ENCODE measurements at places on chromosomes 7 and 10.

- DNase-seq, result no peak
Measured at GRCh38 chr10:124155781-124156435, 62.5 kb upstream of the CHST15 start.

DNA sequence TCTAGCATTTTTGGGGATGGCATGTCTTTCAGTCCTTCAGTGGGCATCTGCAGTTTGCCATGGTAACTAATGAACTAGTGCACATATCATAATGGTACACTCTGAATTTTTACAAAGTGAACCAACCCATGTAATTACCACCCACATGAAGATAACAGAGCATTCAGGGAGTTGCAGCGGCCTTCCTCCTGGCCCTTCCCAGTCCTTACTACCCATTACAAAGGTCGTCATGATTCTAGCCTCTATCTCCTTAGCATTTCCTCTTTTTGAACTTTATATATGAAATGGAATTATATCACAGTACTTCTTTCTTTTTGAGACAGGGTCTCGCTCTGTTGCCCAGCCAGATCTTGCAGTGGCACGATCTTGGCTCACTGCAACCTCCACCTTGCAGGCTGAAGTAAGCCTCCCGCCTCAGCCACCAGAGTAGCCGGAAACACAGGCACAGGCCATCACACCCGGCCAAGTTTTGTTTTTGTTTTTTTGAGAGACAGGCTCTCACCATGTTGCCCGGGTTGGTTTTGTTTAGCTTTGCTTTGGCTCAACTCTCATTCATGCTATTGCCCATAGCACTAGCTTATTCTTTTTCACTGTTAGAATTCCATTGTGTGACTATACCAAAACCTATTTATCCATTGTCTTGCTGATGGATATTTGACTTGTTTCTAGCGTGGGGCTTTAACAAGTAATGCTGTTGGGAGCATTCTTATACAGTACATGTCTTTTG lies 79.2 kb downstream of the APBB1IP start:
- DNase-seq, result no peak

GRCh38 chr10:37948210-37948609 lies 28.2 kb downstream of the ZNF25 start:
- DNase-seq, result no peak

- DNase-seq, result no peak
Measured at GRCh38 chr7:152103066-152103465, 77.6 kb downstream of the GALNT11 start.

DNA sequence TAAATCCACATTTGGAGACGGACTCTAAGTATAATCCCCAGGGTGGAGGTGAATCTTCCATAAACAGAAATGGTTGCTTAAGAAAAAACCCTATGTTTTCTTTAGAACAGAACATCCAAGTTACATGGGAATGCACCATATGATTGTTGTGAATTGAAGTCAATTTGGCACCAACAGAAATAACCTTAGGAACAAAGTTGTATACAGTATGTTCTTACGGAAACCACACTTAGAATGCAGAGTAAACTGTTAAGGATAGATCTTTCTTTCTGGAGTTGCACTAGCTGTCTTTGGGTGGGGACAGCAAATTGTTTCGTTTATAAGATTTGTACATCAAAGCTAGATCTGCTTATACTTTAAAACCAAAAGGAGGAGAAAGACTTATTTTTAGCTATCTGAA lies 316.4 kb downstream of the PTEN start:
- no peak for DNase-seq

DNA sequence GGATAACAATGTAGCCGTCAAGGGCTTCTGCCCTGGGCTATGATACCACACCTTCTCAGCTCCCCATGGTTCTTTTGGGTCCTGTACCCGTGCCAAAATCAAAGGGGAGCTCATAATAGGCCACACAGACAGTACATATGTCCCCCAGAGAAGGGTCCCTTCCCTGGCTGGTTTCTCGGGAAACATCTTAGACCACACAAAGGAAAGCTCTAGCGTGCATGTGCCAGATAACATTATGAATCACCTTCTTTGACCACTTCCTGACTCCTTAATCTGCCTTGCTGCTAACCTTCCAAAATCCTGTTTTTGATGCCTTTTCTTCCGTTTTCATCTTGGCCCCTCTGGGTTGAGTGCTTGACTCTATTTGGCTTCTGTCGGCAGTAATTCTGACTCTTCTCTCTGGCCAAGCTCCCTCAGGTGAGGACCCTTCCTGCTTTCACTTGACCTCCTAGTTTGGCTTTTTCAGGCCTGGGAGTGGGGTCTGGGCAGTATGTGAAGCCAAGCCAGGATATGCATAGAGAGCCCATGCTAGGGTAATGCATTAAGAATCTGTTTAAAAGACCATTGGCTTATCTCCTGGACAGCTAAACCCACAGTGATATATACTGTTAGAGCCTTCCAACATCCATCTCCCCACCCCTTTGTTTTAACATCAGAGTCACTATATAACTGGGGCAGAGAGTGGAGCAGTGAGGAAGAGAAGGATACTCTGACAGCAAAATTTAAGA lies 84.8 kb downstream of the ANLN start:
- DNase-seq, result no peak

DNA sequence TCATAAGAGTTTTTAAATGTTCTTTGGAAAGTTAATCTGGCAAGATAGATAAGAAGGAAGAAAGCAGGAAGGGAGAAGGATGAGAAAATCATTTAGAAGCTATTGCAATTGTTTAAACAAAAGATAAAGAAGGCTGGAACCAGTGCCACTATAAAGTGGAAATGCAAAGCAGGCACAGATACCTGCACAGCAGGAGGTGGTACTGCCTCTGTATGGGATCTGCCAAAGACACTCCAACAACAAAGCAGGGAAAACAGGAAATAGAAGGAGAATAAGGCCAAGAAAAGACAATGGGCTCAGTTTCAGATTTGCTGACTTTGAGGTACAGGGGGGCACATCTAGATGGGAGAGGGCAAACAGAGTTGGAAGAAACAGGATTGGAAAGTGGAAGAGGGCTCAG lies 138.6 kb downstream of the PPP1R17 start:
- DNase-seq, result no peak

GRCh38 chr10:122777515-122778059 lies 68.1 kb downstream of the CUZD1 start:
- DNase-seq, result no peak

GRCh38 chr10:11154333-11154732 lies 136.7 kb downstream of the CELF2 start:
- no peak for DNase-seq

GRCh38 chr10:129761981-129762956 lies 201.8 kb downstream of the EBF3 start:
- no peak for DNase-seq

DNA sequence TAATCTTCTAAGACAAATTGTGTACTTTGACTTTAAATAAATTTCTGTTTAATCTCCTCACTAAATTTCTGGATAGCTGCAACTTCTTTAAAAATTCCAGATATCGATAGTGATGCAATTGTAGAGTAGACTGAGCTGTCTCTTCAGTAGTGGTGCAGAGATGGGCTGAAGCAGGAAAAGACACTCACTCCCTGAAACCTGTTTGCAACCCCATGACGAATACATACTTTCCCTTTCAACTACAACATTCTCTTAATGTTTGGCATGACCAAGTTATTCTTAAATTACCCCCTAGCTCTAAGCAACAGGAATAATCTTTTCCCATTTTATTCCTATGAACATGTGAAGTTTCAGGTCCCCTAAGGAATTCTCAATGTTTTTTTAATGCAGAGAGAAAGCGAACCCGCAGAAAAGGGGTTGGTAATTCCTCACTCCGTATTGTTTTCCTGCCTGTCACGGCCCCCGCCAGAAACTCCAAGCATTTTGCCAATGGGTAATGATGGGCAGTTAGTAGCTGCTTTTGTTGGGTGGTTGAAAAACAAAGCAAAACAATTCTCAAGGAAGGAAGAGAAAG lies 1.3 kb downstream of the THSD7A start:
- DNase-seq, result no peak

DNA sequence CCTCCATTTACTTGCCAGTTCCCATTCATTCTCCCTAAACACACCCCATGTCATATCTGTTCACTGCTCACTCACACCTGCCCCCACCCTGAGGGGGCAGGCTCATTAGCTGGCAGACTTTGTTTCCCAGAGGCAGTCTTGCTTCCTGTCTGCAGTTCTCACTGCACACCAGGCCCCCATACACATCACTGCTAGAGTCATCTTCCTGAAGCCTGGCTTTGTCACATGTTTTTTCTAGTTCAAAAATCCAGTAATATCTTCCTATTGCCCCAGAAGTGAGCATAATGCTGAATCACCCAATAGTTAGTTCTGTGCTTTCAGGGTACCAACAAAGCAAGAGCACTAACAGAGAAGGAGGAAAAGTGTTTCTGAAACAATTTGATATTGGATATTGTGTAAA lies 1.9 kb downstream of the LRRC72 start:
- DNase-seq, result no peak

DNA sequence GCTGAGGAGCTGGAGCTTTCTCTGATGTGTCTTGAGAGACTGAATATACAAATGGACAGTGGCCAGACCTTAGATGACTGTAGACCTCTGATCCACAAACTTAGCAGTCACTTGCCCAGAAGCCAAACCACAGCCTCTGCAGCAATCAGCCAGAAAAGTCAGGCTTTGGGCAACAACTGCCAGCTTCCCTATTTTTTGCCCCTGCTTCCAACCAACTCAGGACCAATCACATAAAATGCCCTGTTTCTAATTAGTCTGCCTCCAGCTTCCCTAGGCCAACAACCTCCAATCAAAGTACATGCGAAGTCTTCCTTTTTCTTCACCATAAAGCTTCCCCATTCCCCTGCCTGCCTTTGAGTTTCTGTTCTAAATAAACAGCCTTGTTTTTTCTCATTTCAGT lies 37.8 kb upstream of the CACUL1 start:
- no peak for DNase-seq

DNA sequence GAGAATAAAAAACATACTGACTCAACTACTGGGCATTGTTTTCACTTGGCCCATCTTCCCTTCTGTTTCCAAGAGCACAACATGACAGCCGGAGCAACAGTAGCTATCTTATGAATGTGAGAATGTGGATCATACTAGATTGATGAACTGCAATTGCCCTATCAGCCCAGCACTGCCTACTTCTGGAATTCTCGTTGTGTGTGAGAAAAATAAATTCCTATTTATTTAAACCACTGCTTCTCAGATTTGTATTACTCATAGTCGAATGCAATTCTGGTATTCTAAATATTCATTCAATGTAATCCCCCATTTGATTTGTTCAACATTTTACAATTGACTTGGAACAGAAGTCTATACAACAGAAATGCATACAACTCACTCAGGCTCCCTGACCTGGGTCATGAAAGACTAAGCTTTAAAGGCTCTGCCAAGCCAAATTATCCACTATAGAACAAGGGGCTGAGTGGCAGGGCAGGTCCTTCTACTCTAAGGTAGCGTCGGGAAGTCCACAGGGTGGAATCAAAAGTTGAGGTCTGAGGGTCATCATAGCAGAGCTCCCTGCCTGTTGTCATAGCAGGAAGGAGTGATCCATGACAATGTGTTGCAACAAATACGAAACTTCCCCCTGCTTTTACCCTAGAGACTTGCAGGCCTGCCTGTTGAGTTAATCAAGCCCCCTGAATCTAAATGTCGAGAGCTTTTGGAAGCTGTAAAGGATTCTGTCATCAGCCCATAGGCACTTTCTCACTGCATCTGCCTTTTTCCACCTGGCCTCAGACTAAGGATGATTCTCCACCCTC lies 12.4 kb upstream of the JAZF1 start:
- DNase-seq, result no peak

DNA sequence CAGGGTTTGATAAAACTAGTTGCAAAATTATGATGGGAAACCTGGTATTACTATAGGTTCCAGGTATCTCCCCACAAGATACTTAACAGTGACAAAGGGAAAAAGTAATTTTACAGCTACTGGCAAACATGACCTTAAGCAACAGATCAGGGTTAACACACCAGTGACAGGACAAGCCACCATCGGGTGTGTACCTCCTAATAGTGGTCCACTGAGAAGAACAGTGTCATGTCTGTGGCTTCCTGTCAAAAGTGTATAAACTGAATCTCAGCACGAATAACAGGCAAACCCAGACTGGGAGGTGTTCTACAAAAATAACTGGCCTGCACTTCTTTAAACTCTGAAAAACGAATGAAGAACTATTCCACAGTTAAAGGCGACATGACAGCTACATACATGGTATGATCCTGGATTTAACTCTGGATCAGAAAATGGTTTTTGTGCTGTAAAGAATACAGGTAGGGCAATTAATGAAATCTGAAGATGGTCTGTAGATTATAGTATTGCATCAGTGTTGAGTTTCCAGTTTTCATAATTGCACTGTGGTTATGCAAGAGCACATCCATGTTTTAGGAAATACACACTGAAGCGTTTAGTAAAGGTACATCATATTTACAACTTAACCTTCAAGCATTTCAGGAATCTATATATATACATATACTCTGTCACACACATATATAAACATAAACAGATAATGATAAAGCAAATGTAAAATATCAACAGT lies 32.0 kb upstream of the ARMS2 start:
- no peak for DNase-seq

GRCh38 chr7:114084472-114085312 lies 165.9 kb upstream of the PPP1R3A start:
- peak; percentile 49 for DNase-seq

GRCh38 chr10:35463105-35463867 lies 127.0 kb downstream of the CCNY start:
- no peak for DNase-seq

DNA sequence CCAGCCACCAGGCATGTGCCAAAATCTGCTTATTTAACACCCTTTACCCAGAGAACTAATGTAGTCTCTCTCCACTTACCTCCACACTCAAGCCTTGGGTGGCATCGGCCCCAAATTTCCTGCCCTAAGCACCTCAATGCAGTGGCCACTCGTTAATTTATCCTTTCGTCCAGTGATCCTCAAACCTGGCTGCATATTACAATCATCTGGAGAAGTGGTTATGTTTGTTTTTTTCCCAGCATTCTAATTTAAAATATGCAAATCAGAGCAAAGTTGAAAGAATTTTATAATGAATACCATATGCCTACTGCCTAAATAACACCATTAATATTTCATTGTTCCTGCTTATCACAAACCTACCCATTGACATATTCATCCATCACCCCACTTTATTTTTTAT lies 25.7 kb downstream of the CREB3L2 start:
- no peak for DNase-seq
